MCF 10A (cell line): ENCODE measurements at places on chromosomes 7 and 10.

DNA sequence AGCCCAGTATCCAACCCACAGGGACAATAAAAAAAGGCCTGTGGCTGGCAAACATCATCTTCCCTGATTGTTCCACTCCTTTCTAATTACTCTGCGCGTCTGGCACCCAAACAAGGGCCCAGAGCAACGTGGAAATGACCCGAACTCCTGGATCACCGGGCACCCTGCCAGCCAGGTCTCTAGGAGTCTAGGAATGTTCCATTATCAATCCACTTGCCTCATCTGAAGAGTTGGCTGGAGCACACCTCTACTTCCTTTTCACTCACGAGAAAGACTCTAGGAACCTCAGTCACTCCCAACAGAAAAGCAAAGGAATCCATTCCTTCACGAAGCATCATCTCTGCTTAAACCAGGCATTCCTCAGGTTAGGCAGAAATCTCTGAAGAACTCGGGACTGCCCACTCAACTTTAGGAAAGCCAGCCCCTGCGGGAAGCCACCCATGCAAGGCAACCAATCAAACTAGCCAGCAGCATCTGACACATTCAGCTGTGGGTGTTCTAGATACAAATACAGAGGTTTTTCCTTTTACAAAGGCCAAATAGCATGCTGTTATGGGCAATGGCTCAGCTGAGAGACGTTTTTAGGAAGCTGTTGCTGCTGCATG lies 37.7 kb downstream of the ATXN7L1 start:
- DNase-seq, result peak; percentile 11

DNA sequence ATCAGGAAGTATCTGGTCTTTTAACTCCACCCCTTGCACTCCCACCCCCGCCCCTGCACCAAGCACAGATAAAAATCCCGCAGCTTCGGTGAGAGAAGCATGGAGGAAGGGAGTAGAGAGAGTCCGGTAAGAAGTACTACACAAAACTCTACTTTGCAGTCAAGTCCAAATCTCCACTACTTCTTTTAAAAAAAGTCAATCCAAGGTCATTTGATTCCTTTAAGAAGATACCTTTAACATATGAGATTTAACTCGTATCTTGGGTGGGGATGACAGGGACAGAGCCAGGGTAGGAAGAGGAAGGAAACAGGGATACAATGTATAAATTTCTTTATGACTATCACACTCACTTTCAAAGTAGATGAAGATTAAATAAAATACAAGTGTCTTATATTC lies 132.1 kb downstream of the NRBF2 start:
- peak; percentile 69 for DNase-seq

- DNase-seq, result peak; percentile 27
Measured at GRCh38 chr10:91672021-91672608, 39.2 kb upstream of the PPP1R3C start.

- no peak for DNase-seq
Measured at GRCh38 chr7:80206763-80207162, 72.1 kb downstream of the GNAI1 start.

DNA sequence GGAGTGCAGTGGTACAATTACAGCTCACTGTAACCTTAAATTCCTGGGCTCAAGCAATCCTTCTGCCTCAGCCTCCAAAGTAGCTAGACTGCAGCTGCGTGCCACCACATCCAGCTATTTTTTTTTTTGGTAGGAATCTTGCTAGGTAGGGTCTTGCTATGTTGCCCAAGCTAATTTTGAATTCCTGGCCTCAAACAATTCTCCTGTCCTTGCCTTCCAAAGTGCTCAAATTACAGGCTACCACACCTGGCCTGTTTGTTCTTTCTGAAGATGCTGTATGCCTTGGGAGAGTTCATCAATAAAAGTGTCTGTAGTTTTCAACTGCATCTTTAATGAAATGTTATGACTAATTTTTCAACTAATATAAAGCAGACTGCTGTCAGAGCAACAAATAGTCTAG lies 452 bp downstream of the SAMD9 start:
- DNase-seq, result peak; percentile 17

- no peak for DNase-seq
Measured at GRCh38 chr7:53684693-53685092, 649.3 kb downstream of the POM121L12 start.

- DNase-seq, result no peak
Measured at GRCh38 chr10:132914732-132915131, 27.6 kb downstream of the CFAP46 start.

DNA sequence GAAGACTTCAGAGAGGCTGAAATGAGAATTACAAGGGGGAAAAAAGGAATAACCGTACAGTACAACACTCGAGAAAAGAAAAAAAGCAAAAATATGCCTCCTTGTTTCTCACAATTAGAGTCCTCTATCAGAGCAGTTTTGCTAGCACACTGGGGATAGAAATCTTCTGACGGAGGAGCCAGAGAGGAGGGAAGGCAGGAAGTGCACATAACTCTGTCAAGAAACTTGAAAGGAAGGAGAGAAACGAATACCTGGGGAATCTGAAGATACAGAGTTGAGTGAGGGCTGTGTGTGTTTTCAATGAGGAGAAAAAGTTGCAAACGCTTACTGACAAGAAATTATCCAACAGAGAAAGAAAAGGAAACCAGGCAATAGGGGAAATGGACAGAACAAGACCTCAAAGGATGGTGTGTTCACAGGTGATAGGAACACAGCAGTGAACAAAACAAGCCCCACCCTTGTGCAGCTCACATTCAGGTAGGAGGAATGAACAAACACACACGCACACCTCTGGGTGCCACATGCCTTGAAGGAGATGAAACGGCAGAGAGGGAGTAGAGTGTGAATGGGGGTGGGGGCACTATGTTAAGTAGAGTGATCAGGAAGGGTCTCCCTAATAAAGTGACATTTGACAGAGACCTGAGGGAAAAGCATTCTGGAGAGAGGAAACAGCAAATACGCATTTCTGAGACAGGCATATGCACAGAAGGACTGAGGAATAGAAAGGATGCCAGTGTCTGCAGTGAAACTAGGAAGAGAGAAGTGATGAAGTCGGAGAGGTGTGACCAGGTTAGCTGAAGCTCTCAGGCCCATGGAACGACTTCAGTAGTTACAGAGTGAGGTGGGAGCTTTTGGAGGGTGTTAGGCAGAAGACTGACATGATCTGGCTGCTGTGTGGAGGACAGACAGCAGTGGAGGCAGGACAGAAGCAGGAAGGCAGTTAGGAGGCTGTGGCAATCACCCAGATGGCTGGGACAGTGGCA lies 46.7 kb upstream of the SPOCK2 start:
- no peak for DNase-seq

- DNase-seq, result no peak
Measured at GRCh38 chr7:100679129-100679926, 5.8 kb downstream of the GNB2 start.

GRCh38 chr10:106082865-106083264 lies 1081.6 kb downstream of the SORCS1 start:
- peak; percentile 59 for DNase-seq

- DNase-seq, result no peak
Measured at GRCh38 chr7:33961948-33962347, 56.6 kb downstream of the BMPER start.

GRCh38 chr7:84149573-84149972 lies 45.0 kb downstream of the SEMA3A start:
- no peak for DNase-seq

GRCh38 chr7:131498237-131498885 lies 58.1 kb downstream of the PODXL start:
- DNase-seq, result no peak

- DNase-seq, result no peak
Measured at GRCh38 chr7:47332681-47333553, 249.0 kb downstream of the TNS3 start.

GRCh38 chr7:120916121-120916520 lies 34.5 kb upstream of the ING3 start:
- no peak for DNase-seq

DNA sequence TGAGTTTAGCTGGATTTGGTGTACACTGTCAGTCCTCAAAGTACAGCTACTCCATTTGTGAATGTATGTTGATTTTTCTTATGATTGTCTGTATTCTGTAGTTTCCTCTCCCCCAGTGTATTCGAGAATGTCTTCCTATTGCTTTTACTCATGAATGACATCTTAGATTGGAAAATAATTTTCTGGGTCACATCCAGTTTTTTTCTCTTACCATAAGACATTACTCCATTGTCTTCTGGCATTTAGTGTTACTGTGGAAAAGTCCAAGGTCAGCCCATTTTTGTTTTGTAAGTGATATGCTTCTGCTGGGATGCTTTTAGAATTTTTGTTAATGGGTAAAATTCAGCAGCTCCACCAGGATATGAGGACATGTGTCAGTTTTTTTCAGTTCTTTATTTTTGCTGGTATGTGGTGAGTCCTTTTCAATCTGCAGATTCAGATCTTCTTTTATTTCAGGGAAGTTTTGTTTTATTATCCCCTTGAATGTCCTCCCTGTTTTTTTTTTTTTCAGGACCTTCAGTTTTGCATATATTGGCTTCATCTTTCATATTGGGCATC lies 33.6 kb downstream of the WAC start:
- DNase-seq, result no peak

DNA sequence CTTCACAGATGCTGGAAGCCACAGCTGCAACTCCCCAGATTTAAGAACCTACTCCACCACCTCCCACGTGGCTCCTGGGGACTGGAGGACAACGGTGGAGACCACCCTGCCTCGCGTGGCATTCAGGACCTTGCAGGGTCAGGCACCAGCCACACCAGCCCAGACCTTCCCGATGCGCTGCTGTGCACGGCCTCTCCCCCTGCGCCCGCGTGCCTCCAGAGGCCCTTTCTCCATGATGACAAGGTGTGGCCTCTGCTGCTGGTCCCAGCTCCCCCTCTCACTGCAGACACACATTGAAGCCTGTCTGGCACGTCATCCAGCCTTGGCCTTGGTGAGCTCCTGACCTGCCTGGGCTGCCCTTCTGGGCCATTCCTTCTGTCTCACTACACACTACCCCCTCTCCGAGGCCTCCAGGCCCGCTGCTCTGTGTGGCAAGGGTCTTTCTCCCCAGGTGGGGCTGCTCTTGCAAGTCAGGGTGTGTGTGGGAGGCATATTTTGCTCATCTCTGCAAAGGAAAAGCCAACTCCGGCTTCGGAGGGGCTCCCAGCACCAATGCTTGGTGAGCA lies 254.8 kb downstream of the MAD1L1 start:
- no peak for DNase-seq

DNA sequence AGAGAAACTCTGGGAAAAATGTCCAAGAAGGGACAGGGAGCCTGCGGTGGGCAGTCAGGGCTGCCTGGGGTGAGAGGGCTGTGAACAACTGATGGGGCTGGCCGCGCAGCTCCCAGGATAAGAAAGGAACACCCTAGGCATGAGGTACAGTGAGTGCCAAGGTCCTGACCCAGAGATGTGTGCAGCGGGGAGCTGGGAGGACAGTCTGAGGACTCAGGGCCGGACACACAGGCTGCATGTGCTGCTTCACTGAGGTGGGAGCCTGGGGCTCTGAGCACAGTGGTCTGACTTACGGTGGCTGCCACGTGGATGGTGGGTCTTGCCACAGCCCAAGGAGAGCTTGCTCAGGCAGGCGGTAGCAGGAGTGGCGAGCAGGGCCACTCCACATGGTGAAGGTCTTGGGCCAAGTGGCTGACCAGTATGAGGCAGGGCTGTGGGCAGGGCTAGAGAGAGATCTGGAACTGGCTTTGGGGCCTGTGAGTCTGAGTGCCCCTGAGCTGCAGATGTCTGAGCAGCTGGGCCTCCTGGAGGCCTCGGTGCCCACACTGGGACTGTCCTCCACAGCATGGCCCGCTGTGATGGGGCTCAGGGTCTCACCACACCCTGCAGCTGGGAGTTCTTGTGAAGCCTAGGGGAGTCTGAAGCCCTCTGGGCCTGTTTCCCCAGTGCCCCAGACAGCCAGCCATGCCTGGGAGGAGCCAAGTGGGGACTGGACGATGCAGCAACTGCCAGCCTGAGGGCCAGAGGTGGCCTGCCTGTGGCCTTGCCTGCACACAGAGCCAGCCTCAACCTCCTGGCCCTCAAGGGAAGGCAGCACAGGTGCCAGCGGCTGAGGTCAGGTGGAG lies 60.3 kb downstream of the RASGEF1A start:
- no peak for DNase-seq

DNA sequence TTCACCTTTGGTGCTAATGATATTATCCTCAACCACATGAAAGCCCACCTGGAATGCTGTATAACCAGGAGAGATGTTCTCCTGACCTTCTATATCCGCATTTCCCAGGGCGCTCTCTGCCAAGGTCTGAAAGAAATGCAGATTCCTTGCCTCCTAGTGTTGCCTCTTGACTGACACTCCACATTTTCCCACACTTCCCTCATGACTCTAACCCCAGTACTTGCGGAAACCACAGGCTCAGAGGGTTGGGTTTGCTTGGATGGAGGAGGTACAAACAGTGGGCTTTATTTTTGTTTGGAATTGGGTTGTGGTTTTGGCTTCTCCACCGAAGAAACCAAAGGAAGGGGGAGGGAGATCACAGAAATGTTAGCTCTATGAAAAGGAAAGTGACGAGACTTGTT lies 222.9 kb upstream of the CELF2 start:
- peak; percentile 92 for DNase-seq

- DNase-seq, result no peak
Measured at GRCh38 chr10:131199646-131200045, 111.9 kb downstream of the TCERG1L start.

DNA sequence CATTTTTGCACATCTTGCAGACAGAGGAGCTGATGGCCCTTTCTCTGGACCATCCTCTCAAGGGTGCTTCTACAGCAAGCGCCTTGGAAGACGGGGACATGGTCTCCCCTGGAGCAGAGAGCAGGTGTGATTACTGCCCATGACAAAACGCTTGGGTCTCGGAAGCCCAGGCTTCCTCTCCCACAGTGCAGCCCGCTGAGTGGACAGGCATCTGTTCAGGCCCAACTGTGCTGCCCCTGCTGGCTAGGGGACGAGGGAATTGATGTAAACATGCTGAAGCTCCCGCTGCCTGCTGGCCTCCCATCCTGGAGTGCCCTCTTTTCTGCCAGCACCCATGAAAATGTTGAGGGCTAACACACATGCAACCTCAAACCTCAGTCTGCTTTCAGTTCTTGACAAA lies 14.3 kb downstream of the IL15RA start:
- no peak for DNase-seq

GRCh38 chr7:101952355-101953247 lies 135.2 kb downstream of the CUX1 start:
- peak; percentile 64 for DNase-seq

DNA sequence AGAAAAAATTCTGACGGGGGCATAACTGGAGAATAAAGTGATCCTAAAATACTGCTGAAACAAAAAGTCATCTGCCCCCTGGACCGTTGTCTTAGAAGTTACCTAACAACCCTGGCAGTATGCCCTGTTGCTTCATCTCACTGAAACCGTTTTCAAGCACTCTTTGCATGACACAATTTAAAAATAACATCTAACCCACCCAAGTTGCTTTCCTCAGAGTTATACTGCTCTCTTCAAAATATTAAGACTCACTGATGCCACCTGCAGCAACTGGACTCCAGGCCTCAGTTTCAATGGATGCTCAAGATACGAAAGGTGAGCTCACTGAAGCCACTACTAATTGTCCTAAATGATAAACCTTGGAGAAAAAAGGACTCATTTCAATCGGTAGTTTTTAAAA lies 57.4 kb downstream of the CDK6 start:
- peak; percentile 93 for DNase-seq
